Stimulated activated CD8-positive, alpha-beta memory T cell treated with anti-CD3 and anti-CD28 coated beads, Interleukin-2, amount 100 ng/mL, for 1 hour (primary cell): ENCODE measurements at places on chromosomes 11 and 22.

DNA sequence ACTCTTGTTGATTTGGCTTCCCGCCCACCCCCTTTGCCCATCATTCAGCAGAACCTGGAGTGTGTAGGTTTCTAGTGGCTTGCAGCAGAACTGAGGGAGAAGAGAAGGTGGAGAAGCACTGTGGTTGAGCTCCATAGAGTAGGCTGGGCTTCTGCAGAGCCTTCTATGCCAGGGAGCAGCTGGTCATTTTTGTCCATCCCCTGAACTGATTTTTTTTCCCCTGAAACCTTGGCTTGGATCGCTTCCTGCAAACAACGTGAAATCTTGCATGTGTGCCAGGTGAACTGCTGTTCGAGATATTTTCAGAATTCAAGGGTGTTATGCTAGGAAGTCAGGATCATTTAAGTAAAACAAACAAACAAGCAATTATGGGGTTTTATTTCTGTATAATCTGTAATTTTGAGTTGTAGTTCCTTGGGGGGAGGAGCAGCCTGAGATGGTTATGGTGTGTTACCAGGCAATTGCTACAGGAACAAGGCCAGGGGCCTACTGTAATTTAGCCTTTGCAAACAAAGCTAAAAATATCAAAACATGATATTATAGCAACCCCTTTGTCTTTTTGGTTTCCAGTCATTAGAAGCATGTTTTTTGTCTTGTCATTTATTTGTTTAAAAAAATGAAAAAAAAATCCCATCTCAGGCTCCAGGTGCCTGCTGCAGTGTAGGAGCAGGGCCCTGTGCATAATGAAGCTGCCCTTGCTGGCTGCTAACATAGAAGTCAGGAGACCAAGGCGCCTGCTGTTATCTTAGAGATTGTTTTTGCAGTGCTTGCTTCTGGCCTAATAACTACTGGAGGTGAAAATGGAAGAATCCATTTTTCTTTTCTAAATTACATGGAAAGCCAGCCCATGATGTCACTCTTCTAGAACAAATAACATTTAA is 152.4 kb upstream of the TTC12 start:
- no peak for DNase-seq

DNA sequence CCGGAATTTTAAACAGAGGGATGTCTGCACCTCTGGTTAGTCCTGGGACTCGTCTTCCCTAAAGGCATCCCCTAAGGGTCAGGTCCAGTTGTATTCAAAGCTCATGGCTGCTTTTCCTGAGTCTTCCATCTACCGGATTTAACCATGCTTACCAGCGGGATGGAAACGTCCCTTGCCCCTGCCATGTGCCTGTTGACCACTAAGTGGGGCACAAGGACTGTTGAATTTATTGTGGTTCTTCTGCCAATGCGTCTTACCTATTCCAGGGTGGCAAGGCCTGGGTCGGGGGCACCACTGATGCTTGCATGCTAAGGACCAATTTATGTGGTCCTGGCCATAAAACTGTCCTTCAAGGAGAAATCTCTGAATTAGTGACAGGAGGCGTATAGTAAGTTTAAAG is 25.6 kb downstream of the ANKRD42 start:
- DNase-seq = no peak

- DNase-seq = no peak
These were observed 19.6 kb downstream of the APOL4 start for GRCh38 chr22:36182056-36182455.

GRCh38 chr11:16859651-16860050 is 121.2 kb downstream of the C11orf58 start:
- DNase-seq = no peak

- no peak for DNase-seq
These were observed 613.3 kb upstream of the CADM1 start for GRCh38 chr11:116117331-116118137.

DNA sequence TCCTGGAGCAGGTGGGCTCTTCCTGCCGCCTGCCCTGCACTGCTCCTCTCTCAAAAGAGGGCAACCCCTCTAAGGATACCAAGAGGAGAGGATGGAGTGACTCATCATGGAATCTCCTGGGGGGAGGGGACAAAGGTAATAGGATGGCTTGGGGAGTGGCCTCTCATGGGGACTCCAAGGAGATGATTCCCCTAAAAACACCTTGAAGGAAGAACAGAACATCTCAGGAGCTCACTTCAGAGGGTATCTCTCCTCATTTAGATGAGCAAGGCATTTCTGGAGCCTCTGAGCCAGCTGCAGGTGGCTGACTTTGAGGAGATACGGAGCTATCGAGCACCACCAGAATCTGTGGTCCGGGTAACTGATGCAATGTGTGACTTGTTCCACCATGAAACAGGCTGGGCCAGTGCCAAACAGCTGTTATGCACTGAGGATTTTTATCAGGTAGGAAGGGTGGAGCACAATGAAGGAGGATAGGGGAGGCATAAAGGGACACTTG is 40.2 kb downstream of the RRP8 start:
- DNase-seq = no peak

GRCh38 chr11:15640318-15640717 is 525.6 kb downstream of the INSC start:
- no peak for DNase-seq

GRCh38 chr11:110184456-110184855 is 91.3 kb downstream of the ZC3H12C start:
- DNase-seq = no peak

GRCh38 chr22:30240541-30241417 is 5.8 kb downstream of the LIF start:
- no peak for DNase-seq

DNA sequence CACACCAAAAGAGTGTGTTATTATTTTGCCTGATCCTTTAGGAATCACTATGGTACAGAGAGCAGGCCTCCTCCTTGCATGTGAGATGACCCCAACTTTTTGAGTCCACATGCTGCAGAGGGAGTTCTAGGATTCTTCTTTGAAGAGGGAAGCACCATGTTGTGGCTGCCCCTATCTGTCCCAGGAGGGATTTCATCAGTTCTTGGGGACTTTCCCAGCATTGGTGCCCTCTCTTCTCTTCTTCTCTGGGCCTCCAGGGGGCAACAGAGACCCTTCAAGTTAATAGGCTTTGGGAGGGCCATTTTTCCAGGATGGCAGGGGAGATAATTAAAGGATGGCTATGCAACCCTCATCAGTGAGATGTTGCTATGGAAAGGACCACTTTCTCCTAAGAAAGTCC is 3.6 kb downstream of the MMP1 start:
- DNase-seq = no peak

DNA sequence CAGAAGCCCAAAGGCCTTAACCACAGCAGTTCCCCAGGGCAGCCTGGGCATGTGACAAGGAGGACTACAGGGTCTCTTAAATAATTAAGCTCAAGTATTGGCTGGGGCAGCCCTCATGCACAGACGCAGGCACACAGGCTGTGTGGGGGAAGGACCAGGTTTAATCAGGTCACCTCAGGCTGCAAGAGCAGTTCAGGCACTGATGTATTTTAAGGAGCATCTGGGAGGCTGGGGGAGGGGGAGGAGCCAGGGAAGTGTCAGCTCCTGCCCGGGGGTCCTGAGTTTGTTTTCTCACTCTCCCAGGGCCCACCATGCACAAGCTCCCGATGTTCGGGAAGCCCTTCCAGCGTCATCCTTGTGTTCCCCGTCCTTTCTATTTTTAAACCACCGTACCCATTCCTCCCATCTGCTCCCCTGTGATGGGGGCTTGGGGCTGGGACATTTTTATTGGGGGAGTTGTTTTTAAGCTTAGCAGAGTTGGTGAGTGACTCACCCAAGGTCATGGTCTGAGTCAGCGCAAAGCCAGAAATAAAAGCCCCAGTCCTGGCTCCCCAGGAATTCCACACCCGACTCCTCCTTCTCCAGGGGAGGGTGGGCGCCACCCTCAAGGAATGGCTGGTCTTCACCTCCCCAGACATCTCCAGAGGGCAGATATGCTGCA is 2.4 kb downstream of the CSDC2 start:
- no peak for DNase-seq

GRCh38 chr11:101269990-101270660 is 140.5 kb upstream of the PGR start:
- no peak for DNase-seq

GRCh38 chr11:118714816-118715215 is 35.4 kb upstream of the TREH start:
- no peak for DNase-seq

DNA sequence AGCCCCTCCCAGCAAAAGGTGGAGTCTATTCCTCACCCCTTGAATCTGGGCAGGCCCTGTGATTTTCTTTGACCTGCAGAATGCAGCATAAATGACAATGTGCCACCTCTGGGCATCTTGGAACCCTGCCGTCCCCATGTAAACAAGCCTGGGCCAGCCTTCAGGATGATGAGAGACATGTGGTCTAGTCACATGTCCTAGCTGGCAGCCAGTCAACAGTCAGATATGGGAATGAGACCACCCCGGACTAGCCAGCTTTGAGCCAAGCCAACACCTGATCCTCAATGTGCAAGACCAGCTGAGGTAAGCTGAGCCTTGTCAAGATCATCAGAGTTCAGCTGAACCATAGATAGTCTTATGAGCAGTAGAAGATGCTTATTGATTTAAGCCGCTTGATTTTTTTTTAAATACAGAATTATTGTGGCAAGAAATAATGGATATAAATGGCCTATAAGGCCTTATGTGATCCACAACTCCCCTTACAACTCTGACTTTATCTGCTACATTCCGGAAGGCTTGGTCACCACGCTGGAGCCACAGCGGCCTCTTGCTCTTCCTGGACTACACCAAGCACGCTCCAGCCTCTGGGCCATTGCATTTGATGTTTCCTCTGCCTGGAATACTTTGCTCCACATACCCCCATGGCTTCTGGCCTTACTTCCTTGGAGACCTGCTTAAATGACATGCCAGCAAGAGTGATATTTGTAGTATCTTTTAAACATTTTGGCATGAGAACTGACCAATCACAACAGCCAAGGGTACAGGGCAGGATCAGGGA is 225.9 kb upstream of the SESN3 start:
- DNase-seq = no peak

GRCh38 chr11:59862252-59862651 is 4.0 kb downstream of the TCN1 start:
- no peak for DNase-seq

DNA sequence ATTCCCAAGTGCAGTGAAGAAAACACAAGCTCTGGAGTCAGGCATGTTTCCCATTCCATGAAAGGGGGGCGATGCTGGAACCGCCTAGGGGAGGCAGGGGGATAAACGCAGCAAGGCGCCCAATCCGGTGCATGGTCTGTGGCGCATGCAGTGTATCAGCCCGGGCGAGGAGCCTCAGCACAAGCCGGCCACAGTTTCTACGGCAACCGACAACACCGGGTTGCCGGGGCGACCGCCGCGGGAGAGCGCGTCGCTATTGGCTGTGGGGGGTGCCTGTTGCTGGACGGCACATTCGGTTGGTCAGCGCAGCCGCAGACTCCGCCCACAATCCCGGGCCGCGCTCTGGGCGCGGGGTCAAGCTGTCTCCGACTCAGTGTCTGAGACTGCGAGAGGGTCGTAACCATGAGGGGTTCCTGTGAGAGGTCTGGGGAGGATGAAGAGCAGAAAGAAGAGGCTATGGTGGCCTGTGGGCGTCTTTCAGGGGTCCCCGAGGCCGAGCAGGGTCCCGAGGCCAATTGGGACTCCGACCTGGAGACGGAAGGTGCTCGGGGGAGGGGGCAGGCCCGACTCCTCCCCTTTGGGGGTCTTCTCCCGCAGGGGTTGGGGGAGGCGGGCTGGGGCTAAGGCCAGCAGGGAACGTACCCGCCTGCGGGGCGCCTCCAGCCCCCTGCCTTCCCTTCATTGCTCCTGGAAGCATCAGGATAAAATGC is at the start of gene LRRC74B:
Gene LRRC74B, plus strand, starts transcription at position 362 of the 710 bp plus-strand sequence. Its CDS starts 41 bp downstream, at position 403.
- peak; percentile 41 for DNase-seq

DNA sequence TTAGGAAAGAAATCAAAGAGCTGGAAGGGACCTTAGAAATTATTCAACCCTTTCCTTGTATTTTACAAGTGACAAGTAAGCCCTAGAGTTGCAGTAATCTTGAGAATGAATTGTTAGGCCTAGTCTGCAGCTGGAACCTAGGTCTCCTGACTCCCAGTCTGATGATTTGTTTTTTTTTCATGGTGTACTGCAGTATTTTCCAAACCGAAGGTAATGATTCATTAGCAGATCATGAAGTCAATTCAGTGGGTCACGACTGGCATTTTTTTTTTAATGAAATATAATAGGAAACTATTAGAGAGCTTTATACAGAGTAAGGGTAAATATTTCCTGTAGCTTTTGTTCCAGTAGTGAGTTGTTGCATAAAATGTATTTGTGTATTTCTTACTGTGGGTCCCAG is 42.8 kb downstream of the EXT2 start:
- no peak for DNase-seq

DNA sequence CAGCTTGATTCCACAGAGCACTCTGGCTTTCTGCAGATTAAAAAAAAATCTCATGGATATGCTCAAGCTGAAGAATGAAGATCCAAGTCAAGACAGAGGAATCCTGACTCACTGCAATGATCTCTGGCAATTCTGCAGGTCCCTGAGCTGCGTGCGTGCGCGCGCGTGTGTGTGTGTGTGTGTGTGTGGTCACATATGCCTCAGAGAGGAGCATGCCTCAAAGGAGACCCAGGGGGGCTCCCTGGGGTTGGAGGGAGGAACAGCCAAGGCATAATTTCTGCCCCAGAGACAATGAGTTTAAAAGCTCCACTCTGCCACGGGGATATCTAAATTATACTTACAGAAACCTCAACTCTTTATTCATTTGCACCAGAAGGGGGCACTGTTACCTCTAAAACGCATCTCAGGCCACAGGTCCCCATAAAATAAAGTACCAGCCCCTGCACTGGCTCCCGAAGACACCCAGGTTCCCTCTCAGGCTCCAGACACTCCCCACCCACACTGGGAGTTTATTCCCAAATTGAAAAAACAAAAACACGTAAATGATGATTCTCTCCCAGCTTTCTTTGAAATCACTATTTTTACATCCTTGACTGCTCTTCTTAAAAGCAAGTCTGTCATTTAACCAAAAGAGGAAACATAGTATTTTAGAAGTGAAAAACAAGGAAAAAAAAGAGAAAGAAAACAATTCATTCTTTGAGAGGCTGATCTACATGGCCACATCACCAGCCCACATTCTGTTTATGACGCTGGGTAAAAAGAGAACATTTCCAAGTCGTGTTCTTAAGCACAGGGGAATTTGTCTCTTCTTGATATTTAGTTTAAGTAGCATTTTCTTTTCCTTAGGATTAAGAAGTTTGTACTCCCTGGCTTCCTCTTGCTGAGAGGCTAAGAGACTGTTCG is 401.0 kb downstream of the LARGE1 start:
- DNase-seq = no peak

- DNase-seq = no peak
These were observed 449.7 kb upstream of the DDI1 start for GRCh38 chr11:103586756-103587155.

DNA sequence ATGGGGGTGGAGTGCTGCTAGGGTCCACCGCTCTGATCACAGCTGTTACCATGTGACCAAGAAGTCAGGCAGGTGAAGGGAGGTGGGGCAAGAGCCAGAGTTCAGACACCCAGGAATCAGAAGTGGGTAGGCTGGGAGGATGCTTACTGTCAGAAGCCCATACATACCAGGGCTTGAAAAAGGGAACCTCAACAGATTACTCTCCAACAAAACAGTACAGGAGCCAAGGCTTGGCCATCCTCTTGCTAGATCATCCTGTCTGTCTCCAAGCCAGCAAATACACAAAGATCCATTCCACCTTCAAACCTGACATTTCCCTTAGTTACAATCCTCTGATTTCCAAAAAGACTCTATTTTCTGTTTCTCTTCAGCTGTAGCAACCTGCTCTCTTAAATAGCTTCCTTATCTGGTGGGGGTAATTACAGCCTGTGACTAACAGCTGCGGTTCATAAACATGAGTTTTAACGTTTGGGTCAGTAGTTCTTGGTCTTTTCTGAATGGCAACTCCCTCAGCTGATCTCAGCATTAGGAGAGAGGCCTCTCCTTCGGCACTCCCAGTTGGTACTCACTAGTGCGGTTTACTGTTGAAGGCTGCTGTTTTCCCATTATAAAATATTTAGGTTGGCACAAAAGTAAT is 31.1 kb upstream of the WT1 start:
- DNase-seq = no peak

GRCh38 chr11:67416416-67417335 is 1.2 kb downstream of the CARNS1 start:
- DNase-seq = no peak
